Activated CD4-positive, alpha-beta T cell treated with anti-CD3 and anti-CD28 coated beads for 24 hours (primary cell): ENCODE measurements at places on chromosomes 11 and 22.

- no peak for DNase-seq
Measured at GRCh38 chr11:65559535-65559934, 1.4 kb upstream of the LTBP3 start.

DNA sequence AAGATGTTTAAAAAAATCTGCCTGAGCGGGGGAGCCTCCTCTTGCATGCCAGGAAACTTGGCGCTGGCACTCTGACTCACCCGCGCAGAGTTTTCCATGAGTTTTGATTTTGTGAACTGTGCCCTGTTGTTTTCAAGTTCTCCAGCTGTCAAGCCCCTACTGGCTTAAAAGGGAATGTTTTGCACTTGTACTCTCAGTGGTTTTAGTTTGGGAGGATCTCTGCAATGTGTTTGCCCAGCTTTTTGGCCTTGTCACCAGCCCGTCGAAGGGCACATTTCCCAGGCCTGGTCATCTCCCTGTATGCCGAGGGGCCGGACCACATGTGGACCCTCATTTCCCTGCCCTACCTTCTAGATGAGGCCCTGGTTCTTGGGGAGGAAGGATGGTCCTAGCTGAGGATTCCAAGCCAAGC, 12.2 kb downstream of the MRGPRF start:
- DNase-seq = no peak

DNA sequence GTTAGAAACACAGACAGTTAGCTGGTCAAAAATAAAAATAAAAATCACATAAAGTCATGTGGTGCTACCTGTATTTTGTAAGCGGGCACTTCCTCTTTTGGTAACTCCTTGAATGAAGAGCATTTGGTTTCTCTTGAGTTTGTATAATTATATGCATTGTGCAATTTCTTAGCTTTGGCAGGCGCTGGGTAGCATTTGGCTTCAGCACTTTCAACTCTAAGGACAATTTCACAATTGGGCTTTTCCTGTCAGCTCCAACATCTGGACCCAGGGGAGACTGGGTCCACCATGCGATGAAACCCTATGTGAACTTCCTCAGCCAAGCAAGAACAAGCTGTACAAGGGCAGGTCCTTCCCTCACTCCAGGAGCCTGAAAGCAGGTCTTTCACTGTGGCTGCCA, 169.1 kb downstream of the RRAS2 start:
- no peak for DNase-seq

DNA sequence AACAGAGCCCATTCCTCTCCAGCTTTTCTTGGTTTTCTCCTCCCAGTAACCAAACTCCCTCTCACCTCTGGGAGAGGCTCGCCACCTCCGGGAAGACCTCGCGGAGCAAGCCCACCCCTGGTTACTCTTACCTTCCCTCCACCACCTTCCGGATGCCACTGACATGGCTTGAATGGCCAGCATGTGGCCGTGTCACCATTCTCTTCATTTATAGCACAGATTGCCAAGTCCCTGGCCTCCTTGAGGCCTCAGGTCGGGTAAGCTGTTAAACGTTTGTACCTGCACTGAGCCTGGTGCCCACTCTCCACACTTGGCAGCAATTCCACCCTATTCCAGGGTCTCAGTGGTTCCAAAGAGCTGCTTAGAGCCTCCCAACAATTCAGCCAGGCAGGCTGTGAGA, 8.0 kb upstream of the FXYD2 start:
- no peak for DNase-seq

- DNase-seq = no peak
Measured at GRCh38 chr22:28627791-28628190, 51.8 kb downstream of the TTC28 start.
